ENCODE measurements at places on chromosomes 2 and 18. TPM values are rescaled to one million over a fixed set of nuclear protein-coding genes. Genes with fewer than 3 reads are reported as not detected.
A peak's percentile ranks its signal among the peaks of the same experiment; 100 is the strongest.

DNA sequence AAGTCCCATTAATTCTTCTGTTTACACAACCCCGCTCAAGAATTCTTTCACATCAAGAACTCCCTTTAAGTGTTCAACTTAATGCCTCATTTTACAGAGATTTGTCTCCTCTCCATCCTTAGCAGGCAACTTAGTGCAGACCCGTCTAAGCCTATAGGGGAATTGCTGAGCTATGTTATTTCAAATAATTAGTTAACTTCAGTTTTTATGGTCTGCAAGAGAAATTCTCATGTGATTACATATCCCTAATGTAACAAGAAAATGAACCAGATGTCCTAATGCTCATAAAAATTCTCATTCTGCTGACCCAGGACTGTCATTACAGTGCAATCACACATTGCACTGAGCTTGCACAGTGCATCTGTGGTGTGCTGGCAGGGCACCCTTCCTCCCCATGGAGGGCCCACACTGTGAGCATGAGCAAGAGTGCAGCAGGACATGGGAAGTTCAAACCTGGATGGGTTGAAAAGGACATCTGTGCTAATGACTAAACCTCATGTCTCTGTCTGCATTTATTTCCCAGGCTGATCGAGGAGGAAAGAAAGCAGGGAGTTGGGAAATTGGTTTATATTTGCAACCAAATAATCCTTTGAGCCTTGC lies 97.1 kb downstream of the COL5A2 start:
- DNase-seq = no peak

- no peak for DNase-seq
Observed at GRCh38 chr2:42897358-42897757, 105.0 kb upstream of the HAAO start.

DNA sequence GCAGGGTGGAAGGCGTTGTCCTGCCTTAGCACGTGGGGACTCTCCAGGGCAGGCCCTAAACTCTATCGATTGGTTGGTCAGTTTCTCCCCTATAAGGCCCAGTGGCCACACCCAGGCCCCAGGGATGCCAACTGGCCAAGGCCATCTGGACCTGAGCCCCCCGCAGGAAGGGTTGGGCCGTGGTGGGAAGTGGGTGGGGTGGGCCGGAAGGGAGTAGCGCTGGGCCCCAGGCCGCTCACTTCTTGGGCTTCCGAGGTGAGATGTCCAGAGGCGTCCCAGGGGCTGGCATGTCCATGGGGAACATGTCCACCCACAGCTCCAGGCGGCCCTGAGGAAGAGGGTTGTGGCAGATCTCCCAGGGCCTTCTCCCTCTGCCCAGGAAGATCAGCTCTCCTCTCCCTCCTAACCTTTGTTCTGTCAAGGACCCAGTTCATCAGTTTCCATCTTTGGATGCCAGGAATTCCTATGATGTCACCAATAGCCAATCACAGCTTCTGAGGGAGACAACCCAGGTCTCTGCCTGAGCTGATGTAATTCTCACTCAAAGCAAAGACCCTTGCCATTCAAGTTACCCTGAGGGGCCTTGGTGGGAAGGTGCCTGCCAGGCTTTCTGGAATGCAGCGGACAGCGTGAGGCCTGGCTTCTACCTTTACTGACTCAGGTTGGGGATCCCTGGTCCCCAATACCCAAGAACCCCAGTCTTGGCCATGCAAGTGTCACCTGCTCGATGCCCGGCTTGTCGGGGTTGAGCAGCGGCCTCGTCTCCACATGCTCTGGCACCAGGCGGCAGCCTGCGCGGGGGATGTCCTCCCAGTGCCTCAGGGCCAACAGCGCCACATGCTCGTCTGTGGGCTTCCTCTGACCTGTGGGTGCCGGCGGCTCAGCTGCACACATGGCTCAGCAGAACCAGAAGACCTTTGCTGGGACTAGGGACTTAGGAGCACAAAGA lies 14.4 kb downstream of the OTOF start:
- no peak for DNase-seq

GRCh38 chr2:71880846-71881610 lies 266.6 kb downstream of the CYP26B1 start:
- peak; percentile 25 for DNase-seq

GRCh38 chr18:59729781-59730180 lies 32.6 kb upstream of the CCBE1 start:
- no peak for DNase-seq

The CD8B2 gene
- polyA plus RNA-seq = not detected

Measured in keratinocyte (primary cell).